ENCODE measurements at places on chromosomes 5 and 9.

GRCh38 chr5:123350742-123351141 is 72.5 kb downstream of the CEP120 start:
- DNase-seq: no peak

- DNase-seq: no peak
Observed at GRCh38 chr5:10301266-10301665, 6.4 kb downstream of the CMBL start.

DNA sequence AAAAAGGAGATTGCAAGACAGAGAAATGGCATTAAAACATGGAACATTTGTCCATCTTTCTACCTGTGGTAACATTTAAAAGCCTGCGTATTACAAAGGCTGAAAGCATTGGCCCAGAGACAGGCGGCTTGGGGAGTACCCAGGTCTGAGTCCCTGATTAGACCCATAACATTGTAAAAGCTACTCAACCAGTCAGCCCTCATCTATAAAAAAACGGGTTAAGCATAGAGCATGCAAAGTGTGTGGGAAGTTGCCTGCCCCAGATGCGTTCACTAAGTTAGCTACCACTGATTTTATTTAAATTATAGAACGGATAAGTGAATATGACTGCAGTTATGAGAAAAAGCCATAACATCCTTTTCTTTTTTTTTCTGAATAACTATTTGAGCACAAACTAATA is 276.1 kb downstream of the CDH12 start:
- DNase-seq: no peak

- DNase-seq: no peak
Observed at GRCh38 chr5:179264783-179265513, 80.3 kb downstream of the ADAMTS2 start.

DNA sequence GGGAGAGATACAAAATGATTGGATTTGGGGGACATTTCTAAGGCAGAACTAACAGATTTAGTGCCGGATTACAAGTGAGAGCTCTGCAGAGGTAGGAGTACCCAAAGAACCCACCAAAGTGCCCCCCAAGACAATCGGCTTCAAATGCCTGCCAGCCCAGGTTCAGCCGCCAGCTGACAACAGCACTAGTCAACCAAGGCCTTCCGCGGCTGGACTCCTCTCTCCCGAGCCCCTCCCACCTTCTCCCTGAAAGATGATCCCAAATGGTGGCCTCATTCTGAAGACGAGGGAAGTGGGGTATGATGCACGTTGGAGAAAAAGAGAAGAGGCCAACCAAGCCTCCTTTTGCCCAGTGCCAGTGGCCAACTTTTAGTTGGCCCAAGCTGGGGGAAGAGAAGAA is 210.4 kb upstream of the SLC30A5 start:
- DNase-seq: no peak

DNA sequence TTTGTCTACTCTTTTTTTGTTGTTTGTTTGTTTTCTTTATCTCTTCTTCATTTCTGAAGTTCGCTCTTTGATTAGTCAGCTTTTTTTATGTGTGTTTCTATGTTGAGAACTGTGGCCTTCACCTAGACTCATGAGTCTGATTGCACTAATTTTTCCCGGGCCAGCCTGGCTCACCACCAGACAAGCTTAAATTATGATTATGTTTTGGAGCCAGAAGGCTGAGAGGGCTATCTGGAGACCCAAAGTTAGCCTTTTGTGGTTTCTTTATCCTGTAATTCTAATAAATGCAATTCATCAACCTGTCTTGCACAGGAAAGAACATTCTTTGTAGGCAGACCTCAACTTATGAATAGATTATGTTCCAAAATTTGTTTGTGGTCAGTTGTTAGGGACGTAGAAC is 20.8 kb upstream of the ACTBL2 start:
- no peak for DNase-seq

DNA sequence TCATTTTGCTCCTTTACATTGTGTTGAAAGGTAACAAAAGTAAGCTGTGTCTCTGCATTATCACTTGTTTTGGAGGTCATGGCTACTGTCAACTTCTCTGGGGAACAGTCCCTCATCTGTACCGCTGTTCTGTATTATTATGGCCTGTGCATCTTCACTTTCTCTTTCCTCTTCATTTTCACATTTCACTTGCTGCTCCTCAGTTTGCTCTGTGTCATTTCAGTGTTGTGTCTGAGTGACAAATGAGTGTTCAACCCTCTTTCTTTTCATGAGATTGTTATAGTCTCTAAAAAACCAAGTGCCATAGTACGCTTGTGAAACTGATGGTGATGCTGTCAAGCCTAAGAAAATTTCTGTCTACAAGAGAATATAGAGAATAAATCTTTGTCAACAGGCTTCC is 122.0 kb upstream of the FER start:
- no peak for DNase-seq

Data from activated CD4-positive, alpha-beta T cell treated with anti-CD3 and anti-CD28 coated beads, Interleukin-2, Interleukin-6, amounts not matched to agents 100 ng/mL and 50 ng/mL, durations not matched to agents 16 hours and 8 hours (primary cell).